ENCODE measurements at places on chromosomes 2 and 18. TPM values are rescaled to one million over a fixed set of nuclear protein-coding genes. Genes with fewer than 3 reads are reported as not detected.

The ALPG gene
- total RNA-seq: not detected

The BCL2 gene
- 25.2 TPM for total RNA-seq

The PUS10 gene
- total RNA-seq: 2.7 TPM

The FEV gene
- not detected for total RNA-seq
